H54 (cell line): ENCODE measurements at places on chromosomes 3 and 15.

- DNase-seq: no peak
Observed at GRCh38 chr3:47425959-47426358, 45.1 kb downstream of the PTPN23 start.

- no peak for DNase-seq
Observed at GRCh38 chr15:28923726-28924280, 38.0 kb downstream of the APBA2 start.

GRCh38 chr3:67550541-67550940 lies 103.9 kb downstream of the SUCLG2 start:
- no peak for DNase-seq

DNA sequence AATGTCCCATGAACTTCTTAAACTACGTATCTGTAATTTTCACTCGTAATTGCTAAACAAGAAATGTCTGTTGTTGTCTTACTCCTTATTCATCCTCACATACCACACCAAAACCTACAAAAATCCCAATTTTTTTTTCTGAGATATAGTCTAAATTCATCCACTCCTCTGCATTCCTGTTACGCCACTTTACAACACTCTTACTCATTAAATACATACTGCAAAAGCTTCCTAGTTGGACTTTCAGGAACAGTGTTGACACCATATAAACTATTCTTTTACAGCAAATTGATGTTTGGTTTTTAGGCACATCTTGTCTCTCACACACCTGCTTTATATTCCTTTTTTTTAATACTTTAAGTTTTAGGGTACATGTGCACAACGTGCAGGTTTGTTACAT lies 934.9 kb upstream of the CADM2 start:
- no peak for DNase-seq

- no peak for DNase-seq
Observed at GRCh38 chr15:47496343-47497185, 220.7 kb upstream of the SEMA6D start.

- no peak for DNase-seq
Observed at GRCh38 chr3:46337911-46338310, 16.0 kb upstream of the CCR2 start.
